Posterior vena cava (tissue), 2 donors: ENCODE measurements at places on chromosomes 2 and 18.

GRCh38 chr2:135586148-135586547 is 54.9 kb downstream of the R3HDM1 start:
- no peak for DNase-seq

DNA sequence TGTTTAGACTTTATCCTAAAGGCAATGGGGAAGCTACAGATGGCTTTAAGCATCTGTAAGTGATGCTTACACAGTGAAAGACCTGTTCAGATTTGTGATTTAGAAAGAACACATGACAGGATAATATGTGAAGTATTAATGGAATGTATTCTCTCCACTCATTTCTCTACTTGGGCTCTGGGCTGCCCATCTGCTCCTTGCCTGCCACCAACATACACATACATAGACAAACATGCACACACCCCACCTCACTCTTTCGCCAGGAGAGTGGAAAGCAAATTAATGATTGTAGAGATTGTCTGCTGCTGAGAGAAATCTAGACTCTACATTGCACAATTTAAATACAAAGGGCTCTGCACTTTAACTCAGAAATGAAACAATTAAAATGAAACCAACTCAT is 61.0 kb upstream of the NFE2L2 start:
- DNase-seq: no peak

DNA sequence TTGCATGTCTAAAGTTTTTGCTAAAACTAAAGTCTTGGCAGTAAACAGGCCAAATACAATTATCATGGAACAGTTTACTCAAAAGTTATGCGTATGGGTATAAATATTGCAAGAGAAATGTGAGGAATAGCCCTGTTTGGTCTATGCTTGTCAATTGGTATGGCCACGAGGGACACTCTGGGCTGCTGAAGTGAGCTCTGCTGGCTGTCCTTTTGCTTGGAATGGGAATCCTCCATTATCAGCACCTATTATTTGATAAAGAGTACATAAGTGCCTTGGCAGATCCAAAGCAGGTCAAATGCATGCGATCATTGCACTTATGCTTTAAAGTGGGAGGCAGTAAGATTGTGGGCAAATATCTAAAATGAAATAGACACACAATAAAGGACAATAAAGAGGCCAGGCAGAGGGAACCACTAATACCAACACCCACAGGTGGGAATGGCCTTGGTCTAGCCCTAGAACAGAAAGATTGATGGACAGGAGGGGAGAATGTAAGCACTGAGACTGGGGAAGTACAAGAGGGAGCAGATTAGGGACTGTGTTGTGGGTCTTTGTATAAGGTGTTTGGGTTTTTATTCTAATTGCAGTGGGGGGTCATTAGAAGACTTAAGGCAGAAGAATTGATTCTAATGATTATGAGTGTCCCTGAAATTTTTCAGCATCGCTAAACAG is 60.0 kb upstream of the NOSTRIN start:
- no peak for DNase-seq

- no peak for DNase-seq
These were observed 473.9 kb upstream of the HS6ST1 start for GRCh38 chr2:128792476-128793054.

DNA sequence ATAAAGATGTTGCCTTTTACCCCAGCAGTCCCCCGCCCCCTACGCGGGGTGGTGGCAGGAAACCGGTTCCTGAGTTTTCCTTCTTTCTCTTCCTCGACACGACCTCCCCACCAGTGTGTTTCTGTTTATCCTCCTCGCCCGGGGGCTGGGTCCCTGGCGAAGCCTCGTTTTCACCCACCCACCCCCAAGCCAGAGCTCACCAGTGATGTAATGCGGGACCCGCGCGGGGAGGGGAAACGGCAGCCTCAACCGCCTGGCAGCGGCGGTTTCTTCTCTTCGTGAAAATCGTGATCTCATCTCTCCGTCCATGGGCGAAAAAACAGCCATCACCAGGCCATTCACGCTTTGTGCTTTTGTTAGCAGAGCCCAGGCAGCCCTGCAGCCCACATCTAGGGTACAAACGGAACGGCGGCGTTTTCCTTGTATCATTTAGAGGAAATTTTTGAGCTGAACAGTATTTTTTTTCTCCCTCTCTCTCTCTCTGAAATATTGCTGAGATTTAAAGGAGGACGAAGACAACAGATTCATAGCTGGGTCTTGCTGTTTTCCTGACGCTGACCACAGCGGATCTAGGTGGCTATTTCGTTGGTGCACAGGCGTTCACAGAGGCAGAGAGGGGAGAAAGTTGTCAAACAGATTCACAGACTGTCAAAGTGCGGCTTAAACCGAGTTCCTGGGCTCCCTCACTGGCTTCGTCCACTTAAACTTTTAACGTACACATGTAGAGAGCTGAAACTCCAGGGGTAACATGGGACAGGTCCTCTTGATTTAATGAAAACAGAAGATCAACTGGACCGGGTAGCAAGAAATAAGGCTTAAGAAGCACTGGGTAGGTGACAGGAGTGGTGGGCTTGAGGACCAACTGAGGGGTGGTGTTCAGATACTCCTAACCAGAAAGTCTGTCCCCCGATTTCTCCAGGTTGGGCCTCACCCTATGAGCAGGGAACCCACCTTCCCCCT is 21.9 kb upstream of the PAX3 start:
- peak; percentile 79 for DNase-seq

DNA sequence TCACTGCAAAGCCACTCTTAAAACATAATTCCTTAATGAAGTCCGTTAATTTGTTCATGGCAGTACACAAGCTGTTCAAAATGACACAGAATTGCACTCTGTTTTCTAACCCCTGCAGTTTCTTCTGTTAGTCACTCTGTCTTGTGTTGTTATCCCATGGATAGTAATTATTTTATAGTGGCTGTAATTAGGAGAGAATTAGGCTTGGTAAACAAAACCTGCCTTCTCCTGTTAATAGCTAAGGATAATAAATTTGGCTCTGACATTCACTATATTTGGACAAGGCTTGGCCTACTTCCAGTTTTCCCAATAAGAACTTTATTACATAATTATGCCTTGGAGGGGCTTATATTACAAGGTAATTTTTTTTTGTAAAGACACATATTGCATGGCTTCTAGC is 330.3 kb upstream of the FIGN start:
- DNase-seq: no peak

GRCh38 chr2:116489944-116490343 is 1324.5 kb upstream of the DDX18 start:
- DNase-seq: no peak

DNA sequence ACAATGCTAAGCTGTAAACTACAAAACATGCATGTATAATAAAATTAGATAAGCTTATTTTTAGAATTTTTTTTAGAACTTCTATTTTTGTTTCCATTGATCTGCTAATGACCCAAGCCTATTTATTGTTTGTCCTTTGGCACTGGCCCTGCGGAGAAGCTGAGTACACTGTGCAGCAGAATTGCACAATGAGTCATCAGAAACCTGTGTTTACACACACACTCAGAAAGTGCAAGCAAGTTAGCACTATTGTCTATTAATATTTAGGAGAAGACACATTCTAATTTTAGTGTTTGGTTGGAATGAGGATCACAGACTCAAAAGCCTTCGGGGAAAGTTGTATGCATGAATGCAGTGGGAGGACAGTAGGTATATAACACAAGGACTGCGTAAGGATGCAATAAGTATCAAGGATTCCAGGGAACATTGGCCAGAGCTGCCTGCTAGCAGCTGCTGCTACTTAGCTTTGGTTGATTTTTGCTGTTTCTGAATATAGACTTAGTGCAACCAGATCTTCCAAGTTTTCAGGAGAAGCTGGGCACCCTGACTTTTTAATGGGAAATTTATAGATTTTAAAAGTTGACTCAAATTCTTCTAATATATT is 128.2 kb downstream of the KCNH7 start:
- DNase-seq: no peak

DNA sequence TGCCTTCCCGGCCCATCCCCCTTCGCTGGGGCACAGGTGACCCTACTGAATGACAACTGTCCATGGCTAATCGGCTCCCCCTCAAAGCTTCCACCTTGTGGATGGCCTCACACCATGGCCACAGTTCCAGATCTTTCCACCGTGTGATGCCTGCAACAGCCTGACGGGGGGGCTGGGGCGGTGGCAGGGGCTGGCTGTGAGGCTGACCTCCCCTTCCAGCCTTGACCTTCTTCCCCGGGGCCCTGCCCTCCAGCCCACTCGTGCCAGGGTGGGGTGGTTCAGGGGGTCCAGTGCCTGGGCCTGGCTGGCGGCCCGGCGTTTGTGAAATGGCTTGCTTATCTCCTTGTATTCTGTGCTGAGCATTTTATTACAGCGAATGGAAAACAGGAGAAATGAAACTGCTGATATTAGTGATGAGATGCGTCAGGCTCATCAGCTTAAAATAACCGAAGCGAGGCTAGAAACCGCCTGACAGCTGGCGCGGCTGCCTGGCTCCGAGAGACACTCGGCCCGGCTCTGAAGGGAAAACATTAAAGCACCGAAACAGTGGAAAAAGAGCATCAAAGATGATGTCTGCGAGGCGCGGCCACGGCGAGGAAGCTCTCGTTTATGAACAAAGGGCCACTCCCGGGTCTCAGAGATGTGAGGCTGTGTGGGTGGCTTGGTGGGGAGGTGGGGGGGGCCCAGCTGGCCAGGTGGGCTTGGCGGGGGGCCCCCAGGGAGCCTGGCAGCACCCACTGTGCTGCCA is 916 bp upstream of the PDCD1 start:
- DNase-seq: peak; percentile 95

- peak; percentile 75 for DNase-seq
These were observed 20.1 kb downstream of the SLC66A3 start for GRCh38 chr2:11175293-11175795.

- DNase-seq: no peak
These were observed 47.0 kb downstream of the C2orf76 start for GRCh38 chr2:119319593-119319992.

DNA sequence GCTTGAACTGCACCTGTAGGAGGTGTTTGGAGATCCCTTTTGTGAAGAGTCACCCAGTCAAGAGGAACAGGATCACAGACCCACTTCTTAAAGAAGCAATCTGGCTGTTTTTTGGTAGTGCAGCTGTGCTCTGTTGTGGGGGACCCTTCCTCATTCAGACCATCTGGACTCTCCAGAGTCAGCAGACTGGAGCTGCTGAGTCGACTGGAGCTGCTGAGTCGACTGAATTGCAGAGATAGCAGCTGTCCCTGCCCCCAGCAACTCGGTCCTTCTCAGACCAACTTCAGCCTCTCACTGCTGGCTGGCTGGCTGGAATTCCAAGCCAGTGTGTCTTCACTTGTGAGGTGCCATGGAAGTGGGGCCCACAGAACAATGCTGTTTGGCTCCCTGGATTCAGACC is 56.8 kb downstream of the GTF3C3 start:
- DNase-seq: no peak

DNA sequence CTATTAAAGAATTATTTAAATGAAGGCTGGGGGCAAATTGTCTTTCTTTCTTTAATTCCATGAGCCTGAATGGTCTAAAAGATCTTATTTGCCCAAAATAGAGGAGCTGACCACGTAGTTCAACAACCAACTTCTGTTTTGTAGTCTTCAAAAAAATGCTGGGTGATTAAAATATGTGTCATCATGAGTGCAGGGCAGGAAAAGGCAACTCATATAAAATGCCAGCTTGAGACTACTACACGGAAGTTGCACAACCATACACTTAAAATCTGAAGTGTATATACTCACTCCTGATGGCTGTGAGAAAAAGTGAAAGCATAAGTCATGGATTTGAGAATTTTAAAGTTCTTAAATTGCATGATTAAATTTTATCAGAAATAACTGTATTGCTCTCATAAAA is 210.9 kb downstream of the DYM start:
- DNase-seq: no peak

- no peak for DNase-seq
These were observed 15.1 kb upstream of the NMUR1 start for GRCh38 chr2:231545105-231545902.

- no peak for DNase-seq
These were observed 182.3 kb downstream of the INO80D start for GRCh38 chr2:205903549-205904129.

DNA sequence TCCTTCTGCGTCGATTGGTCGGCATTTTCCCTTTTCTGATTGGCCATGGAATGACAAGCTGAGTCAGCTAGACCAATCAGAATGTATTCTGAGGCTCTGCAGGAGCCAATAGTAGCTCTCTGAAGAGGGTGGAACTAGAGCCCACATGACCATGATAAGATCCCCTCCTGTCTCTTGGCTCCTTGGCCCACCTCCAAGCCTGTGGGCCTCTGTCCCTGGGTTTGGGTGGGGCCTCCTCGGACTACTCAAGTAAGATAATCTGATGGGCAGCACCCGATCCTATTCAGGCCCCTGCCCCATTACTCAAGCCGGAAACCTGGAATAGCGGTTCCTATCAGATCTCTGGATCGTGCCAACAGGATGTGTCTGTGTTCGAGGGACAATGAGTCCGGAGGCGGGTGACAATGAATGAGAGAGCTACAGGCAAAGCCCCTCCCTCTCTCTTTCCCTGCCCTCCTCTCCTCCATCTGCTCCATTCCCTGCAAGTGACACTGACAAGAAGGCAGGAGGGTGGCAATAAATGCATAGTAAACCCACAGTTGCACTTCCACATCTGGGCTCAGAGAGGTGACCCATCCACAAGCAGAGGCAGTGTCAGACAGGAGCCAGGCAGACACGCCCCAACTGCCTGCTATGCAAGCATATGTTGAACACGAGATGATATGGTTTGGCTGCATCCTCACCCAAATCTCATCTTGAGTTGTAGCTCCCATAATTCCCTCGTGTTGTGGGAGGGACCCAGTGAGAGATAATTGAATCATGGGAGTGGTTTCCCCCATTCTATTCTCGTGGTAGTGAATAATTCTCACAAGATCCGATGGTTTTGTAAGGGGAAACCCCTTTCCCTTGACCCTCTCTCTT is 114.7 kb downstream of the TNS1 start:
- DNase-seq: peak; percentile 91

- DNase-seq: no peak
These were observed 2.4 kb downstream of the CYP27C1 start for GRCh38 chr2:127217470-127218325.

- no peak for DNase-seq
These were observed 81.4 kb downstream of the MTCL1 start for GRCh38 chr18:8786483-8787370.

DNA sequence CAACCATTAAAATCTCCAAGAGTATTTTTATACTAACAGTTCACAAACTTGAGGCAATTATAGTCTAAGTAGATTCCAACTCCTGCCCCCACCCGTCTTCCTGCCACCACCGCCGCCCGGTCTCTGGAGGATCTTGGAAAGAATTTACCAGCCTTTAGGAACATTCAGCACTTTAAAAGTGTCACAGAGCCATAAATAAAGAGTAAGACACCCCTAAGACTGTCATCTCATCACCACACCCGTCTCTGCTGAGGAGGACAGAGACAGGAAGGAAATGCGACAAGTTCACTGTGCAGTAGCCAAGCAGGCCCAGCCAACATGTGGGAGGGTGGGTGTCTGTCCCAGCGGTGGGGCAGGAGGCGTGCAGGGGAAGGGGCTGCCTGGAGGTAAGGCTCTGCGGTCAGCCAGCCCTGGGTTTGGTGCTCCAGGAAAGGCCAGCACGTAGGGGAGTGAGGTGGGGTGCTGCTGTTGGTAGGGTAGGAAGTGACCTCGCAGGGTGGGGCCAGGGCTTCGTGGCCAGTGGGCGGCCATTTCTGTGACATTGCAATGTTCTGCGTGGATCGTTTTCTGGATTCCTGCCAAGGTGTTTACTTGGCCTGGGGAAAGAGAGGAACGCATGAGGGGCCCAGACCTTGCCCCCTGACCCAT is 111.6 kb downstream of the FAM210A start:
- DNase-seq: peak; percentile 81

GRCh38 chr2:159760326-159760725 is 37.7 kb downstream of the CD302 start:
- no peak for DNase-seq

GRCh38 chr18:79403723-79404566 is 8.2 kb downstream of the NFATC1 start:
- DNase-seq: no peak

GRCh38 chr2:15800495-15801329 is 139.6 kb upstream of the MYCN start:
- DNase-seq: no peak
